ENCODE measurements at places on chromosomes 11 and 22. TPM values are rescaled to one million over a fixed set of nuclear protein-coding genes. Genes with fewer than 3 reads are reported as not detected.

RASL10A gene
- 0.30 TPM for total RNA-seq

GRCh38 chr11:66115638-66116301, 45.7 kb downstream of the PACS1 start:
- H3K4me3 ChIP-seq = peak overlapping the region; percentile 30
- peaks cover 2% of the 10 kb centered on the region for H3K36me3 ChIP-seq
- H3K4me1 ChIP-seq = peaks cover 88% of the 10 kb centered on the region
- no peaks in the 10 kb centered on the region for H3K27me3 ChIP-seq
- H3K27ac ChIP-seq = peak overlapping the region; percentile 71

GRCh38 chr11:73217131-73217809, 811 bp upstream of the P2RY2 start:
- H3K4me3 ChIP-seq = peak overlapping the region; percentile 3
- DNase-seq = no peak
- H3K36me3 ChIP-seq = no peaks in the 10 kb centered on the region
- peaks cover 11% of the 10 kb centered on the region for H3K4me1 ChIP-seq
- H3K27ac ChIP-seq = no peak overlapping the region

SDHD gene
- total RNA-seq = 24.8 TPM

- no peaks in the 10 kb centered on the region for H3K36me3 ChIP-seq
- H3K4me1 ChIP-seq = no peaks in the 10 kb centered on the region
- H3K4me3 ChIP-seq = no peak overlapping the region
- DNase-seq = no peak
- no peaks in the 10 kb centered on the region for H3K27me3 ChIP-seq
- no peak overlapping the region for H3K27ac ChIP-seq
Measured at GRCh38 chr11:86577644-86578636, 94.5 kb downstream of the ME3 start.

KRTAP5-9 gene
- total RNA-seq = not detected

- H3K27me3 ChIP-seq = peaks cover 6% of the 10 kb centered on the region
- no peaks in the 10 kb centered on the region for H3K36me3 ChIP-seq
- H3K4me1 ChIP-seq = no peaks in the 10 kb centered on the region
- H3K4me3 ChIP-seq = no peak overlapping the region
- DNase-seq = no peak
- no peak overlapping the region for H3K27ac ChIP-seq
Measured at GRCh38 chr11:112785719-112786118, 175.5 kb upstream of the NCAM1 start.

DNA sequence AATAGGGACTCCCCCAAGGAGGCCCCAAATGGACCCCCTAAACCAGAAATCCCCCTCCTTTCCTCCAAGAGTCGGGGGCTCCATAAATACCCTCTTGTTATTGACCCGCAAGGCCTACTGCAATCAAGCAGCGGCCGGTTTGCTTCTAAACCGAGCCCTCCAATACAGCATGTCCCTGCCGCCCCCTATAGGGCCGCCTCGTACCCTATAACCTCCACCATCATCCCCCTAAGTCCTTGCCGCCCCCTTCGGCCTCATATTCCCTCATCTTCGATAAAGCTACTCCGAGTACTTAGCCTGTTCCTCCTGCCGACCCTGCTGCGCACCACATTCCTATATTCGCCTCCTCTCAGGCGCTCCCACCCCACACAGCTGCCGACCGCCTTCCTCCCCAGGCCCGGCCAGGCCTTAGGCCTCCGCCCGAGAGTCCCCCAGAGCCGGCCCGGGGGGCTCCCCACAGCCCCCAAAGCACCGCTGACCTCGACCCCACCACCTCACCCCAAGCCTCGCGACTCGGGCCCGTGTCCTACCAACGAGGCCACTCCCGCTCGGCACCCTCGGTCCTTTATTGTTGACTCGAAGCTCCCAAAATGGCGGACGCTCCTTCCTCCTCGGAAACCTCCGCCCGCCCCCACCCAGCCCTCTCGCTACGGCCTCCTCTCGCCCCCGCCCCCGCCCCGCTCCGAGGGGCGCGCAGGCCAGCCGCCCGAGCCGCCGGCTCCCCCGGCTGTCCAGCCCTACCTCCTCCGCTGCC, 430 bp downstream of the DDX6 start:
- peaks cover 41% of the 10 kb centered on the region for H3K4me1 ChIP-seq
- DNase-seq = peak; percentile 56
- peaks cover 8% of the 10 kb centered on the region for H3K36me3 ChIP-seq
- peak overlapping the region; percentile 94 for H3K4me3 ChIP-seq
- H3K27ac ChIP-seq = peak overlapping the region; percentile 92
- H3K27me3 ChIP-seq = no peaks in the 10 kb centered on the region

- H3K4me1 ChIP-seq = peaks cover 87% of the 10 kb centered on the region
- peak; percentile 56 for DNase-seq
- no peaks in the 10 kb centered on the region for H3K27me3 ChIP-seq
Measured at GRCh38 chr22:17774206-17774925, at the start of gene BID. Gene BID, minus strand, starts transcription at chr22:17774469. Its CDS starts 24,353 bp downstream, at chr22:17750116.

DNA sequence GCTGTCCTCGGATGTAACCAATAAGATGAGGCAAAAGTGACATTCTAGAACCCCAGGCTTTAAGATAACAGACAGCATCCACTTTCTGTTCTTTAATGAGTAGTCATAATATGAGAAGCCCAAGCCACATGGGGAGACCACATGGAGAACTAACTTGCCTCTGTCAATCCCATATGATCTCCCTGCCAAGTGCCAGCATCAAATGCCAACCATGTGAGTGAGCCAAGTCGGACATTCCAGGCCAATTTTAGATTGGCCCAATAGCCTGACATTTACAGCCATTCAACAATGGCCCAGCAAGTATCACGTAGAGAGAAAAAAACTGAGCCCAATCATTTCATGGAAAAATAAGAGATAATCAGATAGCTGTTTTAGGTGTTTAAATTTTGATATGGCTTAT, 2048.3 kb upstream of the RAG2 start:
- no peak overlapping the region for H3K27ac ChIP-seq
- H3K27me3 ChIP-seq = no peaks in the 10 kb centered on the region
- no peaks in the 10 kb centered on the region for H3K36me3 ChIP-seq
- H3K4me3 ChIP-seq = no peak overlapping the region

C11orf87 gene
- total RNA-seq = not detected

DNA sequence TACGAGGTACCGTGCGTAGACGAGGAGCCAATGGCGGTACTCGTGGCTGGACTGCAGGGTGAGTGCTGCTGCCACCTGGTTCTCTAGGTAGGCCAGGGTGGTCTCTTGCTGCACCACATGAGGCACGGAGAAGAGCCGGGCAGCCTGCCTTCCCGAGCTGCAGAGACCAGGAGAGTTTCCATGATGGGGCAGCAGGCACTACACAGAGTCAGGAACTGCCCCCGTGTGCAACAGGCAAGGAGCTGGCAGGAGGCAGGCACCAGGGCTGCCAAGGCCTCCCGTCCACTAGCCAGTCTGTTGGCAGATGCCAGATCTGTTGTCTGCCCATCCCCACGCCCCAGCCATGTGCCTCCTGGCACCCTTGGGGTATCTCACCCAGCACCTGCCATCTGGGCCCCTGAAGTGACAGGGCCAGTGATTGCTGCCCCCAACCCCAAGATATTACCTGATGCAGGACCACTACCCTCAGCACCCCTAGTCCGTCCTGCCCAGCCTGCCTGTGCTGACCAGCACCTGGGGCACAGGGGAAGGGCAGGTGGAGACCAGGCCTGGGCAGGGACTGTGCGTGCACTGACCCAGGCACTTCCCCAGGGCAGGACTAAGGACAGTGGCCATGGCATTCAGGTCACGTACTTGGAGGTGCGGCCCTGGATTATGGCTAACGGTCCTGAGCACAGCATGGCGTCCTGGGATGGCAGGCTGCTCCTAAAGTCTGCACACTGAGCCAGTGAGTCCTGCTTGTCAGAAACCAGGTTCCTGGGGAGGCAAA, 62.0 kb upstream of the CLTCL1 start:
- H3K27ac ChIP-seq = no peak overlapping the region
- no peaks in the 10 kb centered on the region for H3K4me1 ChIP-seq
- no peak overlapping the region for H3K4me3 ChIP-seq
- no peak for DNase-seq
- no peaks in the 10 kb centered on the region for H3K27me3 ChIP-seq

GRCh38 chr11:113839842-113840241, 35.5 kb downstream of the USP28 start:
- H3K27ac ChIP-seq = no peak overlapping the region
- DNase-seq = no peak
- H3K27me3 ChIP-seq = no peaks in the 10 kb centered on the region

DNA sequence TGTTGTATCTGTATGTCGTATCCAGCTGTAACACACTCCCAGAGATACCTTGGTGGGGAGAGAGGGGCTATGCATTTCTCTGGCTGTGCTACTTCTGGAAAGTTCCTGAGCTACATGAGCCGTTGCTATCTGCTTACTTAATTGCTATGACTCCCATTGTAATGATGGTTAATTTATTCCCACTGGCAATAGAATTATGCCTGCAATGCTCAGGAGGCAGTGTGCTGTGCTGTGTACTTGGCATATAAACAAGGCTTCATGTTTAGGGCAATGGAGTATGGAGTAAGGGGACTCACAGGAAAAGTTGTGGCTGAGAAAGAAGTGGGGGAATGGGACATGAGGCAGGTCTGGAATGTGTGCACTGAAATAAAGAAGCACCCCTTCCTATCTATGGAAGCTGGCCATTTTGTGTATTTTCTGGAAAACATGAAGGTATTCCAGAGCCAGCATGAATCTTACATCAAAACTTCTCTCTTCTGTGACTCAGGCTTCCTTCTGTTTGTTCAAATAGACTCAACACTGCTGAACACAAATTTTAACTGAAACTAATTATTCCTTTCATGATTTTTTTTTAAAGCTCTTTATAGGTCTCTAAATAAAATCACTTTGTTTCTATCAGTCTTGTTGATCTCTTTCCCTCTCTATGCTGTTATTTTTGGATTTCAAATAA, 40.6 kb downstream of the CD44 start:
- H3K4me1 ChIP-seq = peaks cover 72% of the 10 kb centered on the region
- no peak for DNase-seq
- H3K36me3 ChIP-seq = peaks cover 82% of the 10 kb centered on the region
- no peaks in the 10 kb centered on the region for H3K27me3 ChIP-seq

DNA sequence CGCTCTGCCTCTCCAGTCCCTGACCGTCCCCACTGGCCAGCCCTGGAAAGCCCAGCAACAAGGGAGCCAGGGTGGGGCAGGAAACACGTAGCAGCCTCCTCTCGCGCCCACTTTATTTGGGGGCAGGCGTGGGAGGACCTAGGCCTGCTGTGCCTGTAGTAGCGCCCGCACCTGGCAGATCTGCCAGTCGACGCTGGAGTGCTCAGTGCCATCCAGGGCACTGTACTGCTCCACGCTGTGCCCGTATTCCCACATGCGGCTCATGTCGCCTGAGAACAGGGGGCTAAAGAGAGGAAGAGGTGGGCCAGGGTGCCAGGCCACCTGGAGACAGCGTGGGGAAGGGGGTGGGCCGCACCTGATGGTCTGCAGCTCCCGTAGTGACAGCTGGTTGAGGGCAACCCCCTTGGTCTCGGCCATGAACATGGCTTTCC, 17.0 kb upstream of the DRICH1 start:
- no peaks in the 10 kb centered on the region for H3K27me3 ChIP-seq
- peak; percentile 25 for DNase-seq
- no peak overlapping the region for H3K4me3 ChIP-seq
- no peak overlapping the region for H3K27ac ChIP-seq

GRCh38 chr11:70270877-70271648, 573 bp downstream of the PPFIA1 start:
- H3K4me3 ChIP-seq = peak overlapping the region; percentile 77
- H3K27ac ChIP-seq = no peak overlapping the region
- peaks cover 2% of the 10 kb centered on the region for H3K27me3 ChIP-seq
- peaks cover 24% of the 10 kb centered on the region for H3K36me3 ChIP-seq
- DNase-seq = peak; percentile 56
- H3K4me1 ChIP-seq = peaks cover 24% of the 10 kb centered on the region

HPS4 gene
- 67.0 TPM for total RNA-seq

- no peak for DNase-seq
- no peaks in the 10 kb centered on the region for H3K27me3 ChIP-seq
- H3K4me1 ChIP-seq = peaks cover 2% of the 10 kb centered on the region
- peaks cover 19% of the 10 kb centered on the region for H3K36me3 ChIP-seq
- no peak overlapping the region for H3K27ac ChIP-seq
Measured at GRCh38 chr22:43128928-43129424, 14.2 kb downstream of the MCAT start.

- no peaks in the 10 kb centered on the region for H3K27me3 ChIP-seq
- H3K4me3 ChIP-seq = no peak overlapping the region
- peaks cover under 1% of the 10 kb centered on the region for H3K4me1 ChIP-seq
- no peak for DNase-seq
- no peak overlapping the region for H3K27ac ChIP-seq
- H3K36me3 ChIP-seq = no peaks in the 10 kb centered on the region
Measured at GRCh38 chr11:69551963-69552362, 70.5 kb downstream of the LINC01488 start.

MPZL2 gene
- total RNA-seq = 0.95 TPM

CNTF gene
- total RNA-seq = 3.1 TPM

ART1 gene
- total RNA-seq = not detected

GRCh38 chr22:29138556-29139305, 65.9 kb downstream of the KREMEN1 start:
- no peak for DNase-seq
- no peaks in the 10 kb centered on the region for H3K27me3 ChIP-seq
- H3K4me1 ChIP-seq = no peaks in the 10 kb centered on the region
- H3K27ac ChIP-seq = no peak overlapping the region
- no peaks in the 10 kb centered on the region for H3K36me3 ChIP-seq

GRCh38 chr11:64887757-64888405, 9.5 kb upstream of the EHD1 start:
- peak overlapping the region; percentile 4 for H3K4me3 ChIP-seq
- peak; percentile 82 for DNase-seq
- no peaks in the 10 kb centered on the region for H3K36me3 ChIP-seq
- peaks cover 39% of the 10 kb centered on the region for H3K4me1 ChIP-seq
- H3K27me3 ChIP-seq = no peaks in the 10 kb centered on the region

GRCh38 chr11:34953955-34954354, 37.5 kb downstream of the PDHX start:
- DNase-seq = no peak
- peaks cover 7% of the 10 kb centered on the region for H3K36me3 ChIP-seq
- no peak overlapping the region for H3K4me3 ChIP-seq

ENTHD1 gene
- not detected for total RNA-seq

- peak overlapping the region; percentile 63 for H3K27ac ChIP-seq
- peaks cover 55% of the 10 kb centered on the region for H3K4me1 ChIP-seq
- peak overlapping the region; percentile 69 for H3K4me3 ChIP-seq
- H3K27me3 ChIP-seq = no peaks in the 10 kb centered on the region
- no peak for DNase-seq
Measured at GRCh38 chr22:39144101-39144767, 8.2 kb downstream of the CBX7 start.

DNA sequence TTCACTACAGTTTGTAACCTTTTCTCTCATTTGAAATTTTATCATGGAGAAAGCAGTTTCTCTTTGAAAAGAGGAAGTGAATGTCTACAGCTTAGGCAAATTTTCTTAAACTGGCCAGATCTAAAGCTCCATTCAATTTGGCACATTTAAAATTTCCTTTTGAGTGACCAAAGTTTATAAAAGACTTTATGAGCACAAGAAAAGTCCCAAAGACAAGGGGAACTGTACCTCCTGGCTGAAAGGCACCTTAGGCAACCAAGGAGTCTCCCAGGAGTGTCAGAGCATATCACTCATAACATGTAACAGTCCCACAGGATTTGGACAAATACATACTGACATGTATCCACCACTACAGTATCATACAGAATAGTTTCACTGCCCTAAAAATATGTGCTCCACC, 41.3 kb downstream of the NARS2 start:
- DNase-seq = no peak
- no peaks in the 10 kb centered on the region for H3K4me1 ChIP-seq
- H3K36me3 ChIP-seq = peaks cover 14% of the 10 kb centered on the region
- H3K27me3 ChIP-seq = no peaks in the 10 kb centered on the region
- no peak overlapping the region for H3K4me3 ChIP-seq

Data from CD4-positive, alpha-beta T cell (primary cell).